Cerebellar nuclear complex (tissue), 1 donor: ENCODE measurements at places on chromosomes 3 and 15.
A peak's percentile ranks its signal among the peaks of the same experiment; 100 is the strongest.

GRCh38 chr15:93587059-93587521 is 498.1 kb upstream of the RGMA start:
- no peak for DNase-seq

DNA sequence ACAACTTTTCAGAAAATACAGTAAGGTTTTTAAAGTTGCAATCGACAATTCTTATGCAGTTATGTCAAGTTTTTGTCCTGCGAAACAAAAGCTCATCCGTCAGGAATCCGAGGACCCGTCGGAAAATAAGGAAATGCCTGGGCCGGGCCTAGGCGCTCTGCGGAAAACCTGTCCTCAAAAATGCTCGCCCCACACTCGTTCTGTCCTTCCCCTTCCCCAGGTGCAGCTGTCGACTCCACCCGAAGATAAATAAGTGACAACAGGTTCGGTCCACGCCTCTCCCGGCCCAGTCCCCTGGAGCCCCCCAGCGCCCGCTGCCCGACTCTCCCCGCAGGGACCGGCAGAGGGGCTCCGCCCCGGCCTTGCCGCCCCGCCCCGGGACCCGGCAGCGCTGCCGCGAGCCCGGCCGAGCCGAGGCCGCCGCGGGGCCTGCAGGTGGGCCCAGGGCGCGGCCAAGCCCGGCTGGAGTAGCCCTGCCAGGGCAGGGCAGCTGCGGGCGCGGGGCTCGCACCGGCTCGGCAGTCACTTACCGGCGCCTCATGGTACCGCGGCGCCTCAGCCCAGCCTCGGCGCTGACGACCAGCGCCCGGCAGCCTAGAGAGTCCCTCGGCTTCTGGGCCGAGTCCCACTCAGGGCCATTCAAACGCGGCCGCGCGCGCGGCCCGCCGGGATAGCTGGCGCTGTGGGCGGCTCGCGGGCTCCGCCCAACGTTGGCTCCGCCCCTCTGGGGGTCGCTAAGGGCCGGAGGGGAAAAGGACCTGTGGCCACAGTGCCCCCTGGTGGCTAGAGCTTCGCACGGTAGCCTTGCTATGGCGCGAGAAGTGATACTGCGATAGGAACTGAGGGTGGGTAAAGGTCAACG is at the start of gene KATNBL1:
Gene KATNBL1 (minus strand): TSS at position 676 of the 862 bp plus-strand sequence. CDS start 46,420 bp downstream, outside the sequence.
- peak; percentile 77 for DNase-seq

GRCh38 chr3:42507252-42507651 is 4.8 kb downstream of the VIPR1 start:
- no peak for DNase-seq

DNA sequence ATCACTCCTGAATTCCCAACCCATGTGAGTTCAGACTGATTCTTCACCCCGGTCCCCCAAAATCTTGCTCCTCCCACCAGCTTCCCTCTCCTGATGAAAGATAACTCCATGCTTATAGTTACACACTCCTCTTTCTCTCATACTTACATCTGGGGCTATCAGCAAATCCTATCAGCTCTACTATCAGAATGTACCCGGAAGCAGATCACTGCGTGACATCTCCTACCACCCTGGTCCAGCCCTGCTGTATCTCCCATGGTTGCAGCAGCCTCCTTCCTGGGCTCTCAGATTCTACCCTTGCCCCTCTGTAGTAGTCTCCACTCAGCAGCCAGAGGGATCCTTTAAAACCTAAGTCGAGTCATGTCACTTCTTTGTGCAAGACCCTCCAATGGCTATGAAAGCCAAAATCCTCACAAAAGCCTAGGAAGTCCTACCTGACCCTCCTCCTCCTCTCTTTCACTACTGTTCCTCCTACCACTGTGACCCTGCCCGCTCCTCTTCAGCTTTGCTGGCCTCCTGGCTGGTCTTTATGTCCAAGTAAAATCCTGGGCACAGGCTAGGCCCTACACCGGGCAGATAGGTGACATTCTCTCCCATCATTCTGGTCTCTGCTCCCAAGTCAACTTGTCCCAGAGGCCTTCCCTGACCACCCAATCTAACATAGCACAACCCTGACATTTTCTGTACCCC is 16.2 kb downstream of the XIRP1 start:
- DNase-seq: no peak

- no peak for DNase-seq
These were observed 1.4 kb upstream of the IL17RC start for GRCh38 chr3:9915254-9916141.

GRCh38 chr3:56862352-56863062 is 60.8 kb upstream of the ARHGEF3 start:
- no peak for DNase-seq

DNA sequence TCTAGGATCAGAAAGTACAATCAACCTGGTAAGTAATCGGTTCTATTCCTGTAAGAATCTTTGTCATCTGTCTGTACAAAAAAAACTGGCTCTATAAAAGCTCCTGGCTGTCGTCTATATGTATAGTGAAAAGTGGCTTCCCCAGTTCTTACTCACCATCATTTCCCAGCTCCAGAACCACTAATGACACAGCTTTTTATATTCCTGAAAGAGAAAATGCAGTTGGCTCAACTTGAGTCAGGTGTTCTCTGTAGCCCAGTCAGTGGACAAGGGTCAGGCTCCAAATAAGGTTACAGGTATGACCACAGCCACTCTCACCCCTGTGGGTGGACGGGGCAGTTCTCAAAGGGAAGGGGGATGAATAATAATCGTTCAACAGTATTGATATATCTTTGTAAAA is 85.1 kb downstream of the AP4E1 start:
- DNase-seq: no peak

GRCh38 chr3:64936556-64936955 is 248.8 kb upstream of the ADAMTS9 start:
- DNase-seq: no peak

GRCh38 chr3:72186400-72186855 is 401.5 kb upstream of the PROK2 start:
- DNase-seq: no peak

DNA sequence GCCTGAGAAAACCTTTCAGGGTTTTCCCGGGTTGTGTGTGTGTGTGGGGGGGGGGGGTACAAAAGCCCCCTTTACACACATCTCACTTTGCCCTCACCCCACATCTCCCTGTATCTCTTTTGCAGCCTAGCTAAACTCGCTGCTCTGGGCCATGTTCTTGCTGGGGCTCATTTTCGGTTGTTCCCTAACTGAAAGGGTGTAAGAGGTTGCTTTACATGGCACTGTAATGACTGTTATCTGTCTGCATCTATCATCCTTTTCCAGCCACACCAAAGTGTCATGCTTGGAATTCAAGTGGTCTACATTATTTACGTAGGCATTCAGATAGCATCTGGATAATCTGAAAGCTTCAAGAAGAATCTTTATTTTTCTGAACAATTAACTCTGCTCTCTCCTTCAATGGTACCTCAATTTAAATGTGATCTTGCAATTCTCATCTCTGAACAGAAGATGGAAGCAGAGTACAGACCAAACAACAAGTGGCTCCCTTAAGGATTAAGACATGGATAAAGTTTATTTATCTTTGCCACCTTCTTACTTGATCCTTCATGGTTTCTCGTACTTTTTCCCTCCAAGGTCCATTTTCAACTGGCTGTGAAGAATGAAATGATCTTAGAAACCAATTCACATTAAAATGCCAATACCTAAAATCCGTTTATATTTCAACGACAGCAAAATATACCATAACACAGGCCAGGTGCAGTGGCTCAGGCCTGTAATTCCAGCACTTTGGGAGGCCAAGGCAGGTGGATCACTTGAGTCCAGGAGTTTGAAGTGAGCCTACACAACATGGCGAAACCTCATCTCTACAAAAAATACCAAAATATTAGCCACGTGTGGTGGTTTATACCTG is 34.9 kb downstream of the DCLK3 start:
- DNase-seq: no peak

DNA sequence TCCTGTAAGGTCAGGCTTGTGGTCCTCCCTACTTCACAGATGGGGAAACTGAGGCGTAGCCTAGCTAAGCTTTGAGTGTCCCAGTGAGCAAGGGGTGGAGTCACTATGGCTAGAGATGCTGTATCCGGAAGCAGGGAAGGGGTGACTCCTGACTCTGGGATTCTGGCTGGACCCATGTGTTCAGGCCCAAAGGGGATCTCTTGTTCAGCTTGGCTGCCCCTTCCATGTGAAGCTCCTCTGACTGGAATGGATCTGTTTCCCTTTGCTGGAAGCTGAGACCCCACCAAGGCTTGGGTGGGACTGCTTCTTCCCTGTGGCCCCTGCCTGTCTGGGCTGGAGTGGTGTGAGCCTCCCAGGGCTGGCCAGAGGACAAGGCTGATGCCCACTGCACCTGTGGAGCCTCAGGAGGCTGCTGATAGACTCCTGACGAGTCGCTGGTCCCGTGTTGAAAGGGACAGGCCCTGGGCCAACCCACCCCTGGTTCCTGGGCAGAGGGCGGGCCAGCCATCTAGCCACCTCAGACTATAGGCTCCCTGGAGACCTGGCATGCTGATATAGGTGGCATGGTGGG is 1.0 kb downstream of the MAPKAPK3 start:
- no peak for DNase-seq

DNA sequence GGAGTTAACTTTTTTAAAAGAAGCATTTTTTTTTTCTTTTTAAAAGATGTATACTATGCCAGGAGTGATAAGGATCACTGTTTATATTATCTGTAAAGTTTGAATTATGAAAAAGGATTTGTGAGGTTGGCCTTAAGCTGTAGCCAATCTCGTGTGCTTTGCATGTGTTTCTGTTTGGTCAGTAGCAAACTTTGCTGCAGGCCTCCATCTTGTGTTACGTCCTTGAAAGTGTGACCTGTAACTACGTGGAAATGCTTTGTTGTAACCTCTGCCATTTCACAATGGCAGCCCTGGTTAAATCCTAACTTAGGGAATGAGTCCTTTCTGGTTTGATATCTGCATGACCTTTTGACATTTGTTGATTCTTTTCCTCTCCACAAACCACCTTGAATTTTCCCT is 1345.6 kb downstream of the NSUN3 start:
- DNase-seq: no peak

DNA sequence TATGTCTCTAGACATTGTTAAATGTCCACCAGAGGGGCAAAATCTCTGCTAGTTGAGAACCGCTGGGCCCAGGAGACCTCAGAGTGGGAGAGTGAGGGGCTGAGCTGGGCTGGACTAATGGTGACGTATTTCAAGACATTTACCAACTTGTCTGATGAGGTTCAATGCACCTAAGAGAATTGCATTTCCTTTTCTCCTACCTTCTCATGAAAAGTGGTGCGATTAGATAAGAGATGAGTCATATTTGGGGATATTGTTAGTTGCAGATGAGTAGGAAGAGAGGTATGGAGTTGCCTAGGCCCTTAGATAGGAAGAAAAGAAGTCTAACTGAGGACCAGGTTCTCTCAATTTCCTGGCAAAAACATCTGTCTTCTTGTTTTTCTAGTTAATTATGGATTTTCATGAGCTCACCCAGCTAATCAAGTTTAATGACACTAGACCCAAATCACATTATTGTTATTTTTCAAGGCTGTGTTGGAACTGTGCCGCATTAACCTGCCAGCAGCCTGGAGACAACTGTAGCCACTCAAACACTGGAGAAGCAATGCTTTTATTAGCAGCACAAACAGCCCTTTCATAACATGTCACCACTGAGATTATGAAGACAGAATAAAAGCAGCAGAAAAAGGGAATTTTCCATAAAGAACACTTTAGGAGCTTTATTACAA is 144.2 kb downstream of the PDCD6IP start:
- DNase-seq: no peak

- DNase-seq: no peak
These were observed 12.3 kb downstream of the CDIN1 start for GRCh38 chr15:36591536-36592411.

DNA sequence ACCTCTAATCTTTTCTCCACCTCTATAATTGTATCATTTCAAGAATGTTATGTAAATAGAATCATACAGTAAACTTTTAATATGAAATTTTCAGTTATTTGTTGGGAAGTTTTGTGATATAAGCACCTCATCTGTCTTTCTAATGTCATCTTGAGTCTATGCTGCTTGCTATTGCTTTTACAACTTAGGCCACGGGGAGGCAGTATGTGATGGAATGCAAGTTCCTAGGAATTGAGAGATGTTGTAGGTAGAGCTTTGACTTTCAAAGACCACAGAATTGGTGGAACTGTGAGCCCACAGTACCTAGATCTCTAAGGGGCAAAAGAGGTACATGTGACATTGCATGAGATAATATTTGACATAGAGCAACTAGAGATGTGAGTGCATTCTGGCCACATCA is 328.3 kb downstream of the MFSD1 start:
- no peak for DNase-seq

GRCh38 chr3:189664311-189664710 is 33.1 kb downstream of the TP63 start:
- no peak for DNase-seq

DNA sequence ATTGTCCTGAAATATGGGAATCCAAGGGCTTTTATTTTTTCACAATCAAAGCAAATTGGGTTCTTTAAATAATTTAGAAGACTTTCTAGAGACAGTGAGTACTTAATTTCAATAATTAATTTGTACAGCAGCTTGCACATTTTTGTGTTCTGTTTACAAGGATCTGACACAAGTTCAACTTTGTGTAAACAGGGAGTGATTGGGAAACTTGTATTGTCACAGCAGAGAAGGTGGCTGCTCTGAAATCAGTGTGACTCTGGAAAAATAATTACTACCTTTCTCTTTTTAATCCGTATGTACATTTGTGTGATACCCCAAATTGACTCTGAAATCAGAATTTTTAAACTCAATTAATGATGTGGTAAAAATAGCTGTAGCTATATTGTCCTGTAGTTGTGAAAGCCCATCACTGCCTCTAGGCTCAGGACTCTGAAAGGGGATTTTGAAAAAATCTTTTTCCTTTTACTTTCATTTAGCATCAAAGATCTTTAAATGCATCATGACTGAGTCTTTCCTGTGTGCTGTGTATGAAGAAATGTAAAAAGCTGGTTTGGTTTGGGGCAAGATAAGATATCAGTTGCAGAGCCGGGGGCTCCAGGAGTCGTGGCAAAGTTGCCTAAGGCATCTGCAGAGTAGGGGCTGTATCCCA is 45.1 kb downstream of the MFSD1 start:
- no peak for DNase-seq

GRCh38 chr15:65027593-65027992 is 1.8 kb downstream of the MTFMT start:
- no peak for DNase-seq

DNA sequence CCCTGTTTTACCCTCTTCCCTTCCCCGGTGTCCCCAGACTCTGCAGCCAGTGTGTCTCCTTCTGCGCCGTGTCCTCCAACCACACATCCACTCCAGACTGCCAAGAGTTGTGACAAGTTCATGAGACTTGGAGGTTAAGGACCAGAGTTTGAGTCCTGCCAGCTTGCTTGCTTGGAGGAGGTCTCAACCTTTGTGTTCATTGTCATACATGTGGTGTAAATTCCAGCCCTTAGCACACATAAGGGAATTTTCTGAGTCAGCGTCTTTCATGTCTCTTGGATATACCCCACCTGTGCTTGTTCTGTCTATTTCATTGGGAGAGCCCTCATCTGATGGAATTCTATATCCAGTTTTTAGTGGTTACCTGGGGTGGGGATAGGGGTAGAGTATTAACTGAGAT is 13.3 kb downstream of the CORO2B start:
- no peak for DNase-seq

GRCh38 chr3:104604326-104605010 is 762.2 kb upstream of the ALCAM start:
- DNase-seq: no peak

DNA sequence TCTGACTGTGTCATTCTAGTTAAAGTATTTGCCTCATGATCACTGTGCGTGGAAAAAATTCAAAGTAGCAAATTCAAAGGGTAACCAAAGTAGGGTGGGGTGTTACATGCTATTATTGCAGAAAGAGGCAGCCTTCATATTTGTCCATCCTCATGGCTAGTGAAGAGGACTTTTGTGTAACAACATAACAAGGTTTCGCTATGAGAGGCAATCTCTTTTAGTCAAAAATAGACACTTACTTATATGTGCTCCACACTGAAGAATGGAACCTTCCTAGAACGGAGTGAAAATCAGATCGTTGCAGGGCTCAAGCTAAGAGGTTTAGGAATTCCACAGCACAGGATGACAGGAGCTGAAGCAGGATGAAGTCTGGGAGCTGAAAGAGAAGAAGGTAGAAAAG is 345.1 kb upstream of the CBLB start:
- DNase-seq: no peak
